ENCODE measurements at places on chromosomes 12 and 14.

DNA sequence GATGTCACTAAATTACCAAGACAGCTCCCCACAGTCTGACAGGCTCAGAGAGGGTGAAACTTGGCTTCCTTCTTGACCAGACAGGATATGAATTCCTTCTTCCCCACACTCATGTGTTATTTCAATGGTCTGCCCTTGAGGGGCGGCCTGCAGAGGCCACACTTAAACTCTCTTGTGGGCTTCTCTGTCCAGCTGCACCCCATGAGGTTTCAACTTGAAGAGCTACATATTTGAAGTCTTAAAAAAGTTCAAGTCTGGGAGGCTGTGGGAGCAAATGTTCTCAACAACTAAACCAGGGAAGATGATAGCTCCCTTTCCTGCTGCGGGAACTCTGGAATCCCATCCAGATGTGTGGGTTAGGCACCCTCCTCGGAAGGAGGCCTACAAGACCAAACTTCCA is 98.3 kb downstream of the TTC7B start:
- peak; percentile 47 for DNase-seq
- peaks cover 6% of the 10 kb centered on the region for H3K4me1 ChIP-seq
- no peaks in the 10 kb centered on the region for H3K27me3 ChIP-seq
- H3K4me3 ChIP-seq: no peak overlapping the region
- no peaks in the 10 kb centered on the region for H3K36me3 ChIP-seq
- no peak overlapping the region for H3K27ac ChIP-seq

DNA sequence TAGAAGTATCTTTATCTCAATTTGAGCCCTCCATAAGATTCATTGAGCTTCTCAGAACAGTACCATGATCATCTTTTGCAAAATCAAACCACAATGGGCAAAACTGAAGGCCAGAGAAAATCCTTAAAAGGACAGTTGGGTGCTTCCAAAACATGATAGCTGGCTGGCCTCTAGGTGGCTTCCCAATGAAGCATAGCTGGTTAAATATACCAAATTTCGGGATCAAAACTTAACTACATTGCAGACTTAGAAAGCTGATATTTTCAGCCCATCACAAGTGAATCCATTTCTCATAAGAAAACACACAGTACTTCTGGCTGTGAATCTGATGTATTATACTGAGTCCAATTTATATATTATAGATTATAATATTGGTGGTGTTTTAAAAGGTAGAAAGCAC is 15.3 kb upstream of the PIK3C2G start:
- no peak overlapping the region for H3K27ac ChIP-seq
- no peak overlapping the region for H3K4me3 ChIP-seq
- H3K27me3 ChIP-seq: no peaks in the 10 kb centered on the region
- no peak for DNase-seq
- no peaks in the 10 kb centered on the region for H3K36me3 ChIP-seq
- no peaks in the 10 kb centered on the region for H3K4me1 ChIP-seq

GRCh38 chr12:41242603-41243002 is 54.5 kb downstream of the PDZRN4 start:
- no peaks in the 10 kb centered on the region for H3K27me3 ChIP-seq
- DNase-seq: no peak
- no peaks in the 10 kb centered on the region for H3K36me3 ChIP-seq

DNA sequence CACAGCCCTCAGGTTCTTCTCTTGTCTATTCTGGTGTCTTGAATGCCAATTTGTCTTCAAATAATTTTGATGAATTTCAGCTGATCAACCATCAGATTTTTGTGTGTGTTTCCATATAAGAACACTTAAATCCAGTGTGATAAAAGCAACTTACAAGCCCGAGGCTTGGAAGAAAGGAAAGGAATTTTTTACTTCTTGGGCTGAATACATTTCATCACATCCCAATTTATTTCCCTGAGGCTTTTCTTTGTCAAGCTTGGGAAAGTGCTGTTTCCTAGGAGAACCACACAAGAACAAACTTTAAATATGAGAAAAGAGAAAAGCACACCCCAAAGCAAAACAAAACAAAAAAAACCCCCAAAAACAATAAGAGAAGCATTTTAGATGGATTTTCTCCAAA is 26.6 kb downstream of the GPRC5D start:
- H3K4me1 ChIP-seq: peaks cover 4% of the 10 kb centered on the region
- DNase-seq: no peak
- H3K4me3 ChIP-seq: no peak overlapping the region
- H3K27ac ChIP-seq: no peak overlapping the region

- H3K27ac ChIP-seq: no peak overlapping the region
- H3K4me1 ChIP-seq: peaks cover 37% of the 10 kb centered on the region
- peaks cover 74% of the 10 kb centered on the region for H3K27me3 ChIP-seq
Observed at GRCh38 chr12:113475451-113476175, 3.9 kb upstream of the LHX5 start.

GRCh38 chr14:92783813-92784431 is 10.2 kb upstream of the GOLGA5 start:
- H3K4me1 ChIP-seq: no peaks in the 10 kb centered on the region
- H3K27me3 ChIP-seq: no peaks in the 10 kb centered on the region
- no peak for DNase-seq
- no peak overlapping the region for H3K27ac ChIP-seq
- no peak overlapping the region for H3K4me3 ChIP-seq
- no peaks in the 10 kb centered on the region for H3K36me3 ChIP-seq

- no peaks in the 10 kb centered on the region for H3K27me3 ChIP-seq
- peaks cover 6% of the 10 kb centered on the region for H3K4me1 ChIP-seq
- peak; percentile 62 for DNase-seq
- no peak overlapping the region for H3K27ac ChIP-seq
- H3K36me3 ChIP-seq: no peaks in the 10 kb centered on the region
Observed at GRCh38 chr12:127143020-127143419, 1124.0 kb upstream of the TMEM132C start.

GRCh38 chr14:74595006-74595735 is 16.9 kb downstream of the LTBP2 start:
- H3K27ac ChIP-seq: no peak overlapping the region
- DNase-seq: no peak
- H3K27me3 ChIP-seq: no peaks in the 10 kb centered on the region
- no peaks in the 10 kb centered on the region for H3K36me3 ChIP-seq
- no peak overlapping the region for H3K4me3 ChIP-seq

DNA sequence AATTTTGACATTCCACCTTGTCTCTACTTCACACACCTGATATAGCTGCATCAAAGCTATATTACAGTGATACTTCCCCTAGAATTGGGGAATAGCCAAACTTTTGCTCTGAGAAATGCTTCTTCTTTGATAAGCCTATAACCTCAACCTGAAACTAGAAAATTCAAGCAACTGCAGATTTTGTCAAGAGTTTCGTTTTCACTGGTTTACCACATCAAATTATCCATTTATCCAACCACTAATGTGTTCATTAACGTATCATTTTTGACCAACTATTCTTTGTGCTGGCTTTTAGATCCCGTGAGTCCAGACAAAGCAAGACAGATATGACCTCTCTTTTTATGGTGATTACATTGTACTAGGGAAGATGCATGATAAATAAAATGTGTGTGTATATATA is 13.5 kb upstream of the TAS2R46 start:
- no peak overlapping the region for H3K27ac ChIP-seq
- H3K4me1 ChIP-seq: peaks cover 5% of the 10 kb centered on the region
- H3K4me3 ChIP-seq: no peak overlapping the region
- no peaks in the 10 kb centered on the region for H3K36me3 ChIP-seq

- H3K36me3 ChIP-seq: no peaks in the 10 kb centered on the region
- peaks cover 18% of the 10 kb centered on the region for H3K4me1 ChIP-seq
- no peak overlapping the region for H3K27ac ChIP-seq
- DNase-seq: no peak
- H3K4me3 ChIP-seq: no peak overlapping the region
Observed at GRCh38 chr14:69001375-69001774, 22.3 kb upstream of the ACTN1 start.

- no peak for DNase-seq
- H3K4me3 ChIP-seq: no peak overlapping the region
- no peak overlapping the region for H3K27ac ChIP-seq
- no peaks in the 10 kb centered on the region for H3K4me1 ChIP-seq
Observed at GRCh38 chr14:99136047-99136400, 136.0 kb downstream of the BCL11B start.

DNA sequence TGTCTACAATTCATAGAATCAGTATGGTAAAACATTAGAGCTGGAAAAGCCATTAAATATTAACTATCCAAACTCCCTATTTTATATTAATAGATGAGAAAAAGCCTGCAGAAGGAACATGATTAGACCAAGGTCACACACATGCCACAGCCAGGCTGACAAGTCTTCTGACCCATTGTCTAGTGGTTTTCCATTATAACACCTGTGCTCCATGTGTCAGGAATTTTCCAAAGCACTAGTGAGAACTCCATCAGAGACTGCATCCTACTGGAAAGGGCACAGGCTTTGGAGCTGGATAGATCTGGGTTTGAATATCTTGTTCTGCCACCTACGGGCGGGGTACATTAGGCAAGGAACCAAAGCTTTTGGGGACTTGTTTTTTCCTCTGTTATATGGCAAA is 325.5 kb downstream of the RAD51B start:
- no peaks in the 10 kb centered on the region for H3K27me3 ChIP-seq
- H3K4me1 ChIP-seq: no peaks in the 10 kb centered on the region
- H3K36me3 ChIP-seq: no peaks in the 10 kb centered on the region
- no peak for DNase-seq
- H3K27ac ChIP-seq: no peak overlapping the region

GRCh38 chr12:45050751-45051571 is at the start of gene DBX2:
DBX2 (minus strand) TSS chr12:45051099; CDS start chr12:45050927, 172 bp downstream.
- no peaks in the 10 kb centered on the region for H3K36me3 ChIP-seq
- peak; percentile 54 for DNase-seq
- H3K4me1 ChIP-seq: no peaks in the 10 kb centered on the region
- peaks cover 19% of the 10 kb centered on the region for H3K27me3 ChIP-seq
- H3K4me3 ChIP-seq: peak within 1 kb of the TSS; percentile 63

DNA sequence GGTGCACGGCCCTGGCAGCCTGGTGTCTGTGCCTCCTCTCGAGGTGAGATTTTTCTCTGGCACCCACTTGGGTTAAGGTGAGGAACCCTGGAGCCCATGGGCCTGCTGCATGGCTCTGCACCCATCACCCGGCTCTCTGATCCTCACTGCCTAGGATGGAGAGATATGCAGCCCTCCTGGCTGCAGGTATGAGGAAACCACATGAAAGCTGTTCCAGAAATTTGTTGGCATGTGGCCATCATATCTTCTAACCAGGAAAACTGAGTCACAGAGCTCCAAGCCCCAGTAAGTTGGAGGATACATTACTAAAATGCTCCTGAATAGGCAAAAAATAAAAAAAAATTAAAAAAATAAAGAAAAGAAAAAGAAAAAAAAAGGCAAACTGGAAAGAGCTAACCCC is 39.3 kb upstream of the DDX11 start:
- no peaks in the 10 kb centered on the region for H3K27me3 ChIP-seq
- DNase-seq: no peak
- H3K27ac ChIP-seq: no peak overlapping the region

- no peaks in the 10 kb centered on the region for H3K36me3 ChIP-seq
- no peaks in the 10 kb centered on the region for H3K27me3 ChIP-seq
- no peak for DNase-seq
- no peak overlapping the region for H3K27ac ChIP-seq
- no peaks in the 10 kb centered on the region for H3K4me1 ChIP-seq
- no peak overlapping the region for H3K4me3 ChIP-seq
Observed at GRCh38 chr14:49559979-49560768, 26.0 kb downstream of the RPS29 start.

- no peak for DNase-seq
- H3K4me3 ChIP-seq: no peak overlapping the region
- no peak overlapping the region for H3K27ac ChIP-seq
- H3K36me3 ChIP-seq: peaks cover 25% of the 10 kb centered on the region
Observed at GRCh38 chr12:2805143-2805520, 7.3 kb upstream of the ITFG2 start.

DNA sequence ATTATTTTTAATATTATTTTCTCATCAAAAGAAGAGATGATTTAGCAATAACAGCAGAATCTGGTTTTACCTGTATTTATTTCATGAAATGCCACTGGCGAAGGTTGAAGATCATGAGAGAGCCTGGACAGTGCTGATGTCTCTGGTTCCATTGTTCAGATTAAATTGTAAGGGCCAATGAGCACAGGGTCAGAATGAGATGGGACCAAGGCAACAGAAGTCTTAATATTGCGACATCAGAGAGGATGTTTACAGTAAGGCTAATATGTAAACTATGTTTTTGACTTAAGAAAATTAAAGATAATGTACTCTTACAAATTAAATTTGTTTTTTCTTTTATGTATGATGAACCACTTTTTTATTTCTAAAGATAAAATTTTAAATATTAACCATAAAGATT is 35.2 kb upstream of the KLRD1 start:
- H3K27me3 ChIP-seq: no peaks in the 10 kb centered on the region
- no peak overlapping the region for H3K4me3 ChIP-seq
- no peak overlapping the region for H3K27ac ChIP-seq
- H3K36me3 ChIP-seq: no peaks in the 10 kb centered on the region

DNA sequence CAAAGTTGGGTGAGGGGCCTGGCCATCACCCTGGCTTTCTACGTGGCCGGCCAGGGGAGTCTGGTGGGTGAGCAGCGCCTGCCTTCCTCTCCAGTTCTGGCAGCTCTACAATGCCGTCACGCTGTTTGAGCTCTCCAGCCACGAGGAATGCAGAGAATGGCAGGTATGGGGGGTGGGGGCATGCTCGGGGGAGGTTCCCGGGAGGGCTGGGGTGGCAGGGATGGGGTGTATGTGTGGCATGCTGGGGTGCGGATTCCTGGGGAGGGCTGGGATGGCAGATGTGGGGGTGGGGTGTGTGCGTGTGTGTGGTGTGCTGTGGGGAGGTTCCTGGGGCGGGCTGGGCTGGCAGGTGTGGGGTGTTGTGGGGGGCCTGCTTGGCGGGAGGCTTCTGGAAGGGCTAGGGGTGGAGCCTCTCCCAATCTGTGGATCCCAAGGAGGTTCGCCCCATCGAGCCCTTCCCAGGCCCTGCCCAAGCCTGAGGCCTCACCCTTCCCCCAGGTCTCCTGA is 18.5 kb downstream of the RHOF start:
- H3K27ac ChIP-seq: peak overlapping the region; percentile 45
- H3K27me3 ChIP-seq: no peaks in the 10 kb centered on the region

GRCh38 chr14:57302883-57303282 is 34.1 kb downstream of the AP5M1 start:
- H3K4me1 ChIP-seq: no peaks in the 10 kb centered on the region
- H3K27ac ChIP-seq: no peak overlapping the region
- DNase-seq: no peak

- DNase-seq: no peak
- peaks cover 30% of the 10 kb centered on the region for H3K27me3 ChIP-seq
- no peaks in the 10 kb centered on the region for H3K4me1 ChIP-seq
- H3K36me3 ChIP-seq: no peaks in the 10 kb centered on the region
- H3K4me3 ChIP-seq: no peak overlapping the region
Observed at GRCh38 chr12:90987101-90987500, 17.7 kb downstream of the EPYC start.

DNA sequence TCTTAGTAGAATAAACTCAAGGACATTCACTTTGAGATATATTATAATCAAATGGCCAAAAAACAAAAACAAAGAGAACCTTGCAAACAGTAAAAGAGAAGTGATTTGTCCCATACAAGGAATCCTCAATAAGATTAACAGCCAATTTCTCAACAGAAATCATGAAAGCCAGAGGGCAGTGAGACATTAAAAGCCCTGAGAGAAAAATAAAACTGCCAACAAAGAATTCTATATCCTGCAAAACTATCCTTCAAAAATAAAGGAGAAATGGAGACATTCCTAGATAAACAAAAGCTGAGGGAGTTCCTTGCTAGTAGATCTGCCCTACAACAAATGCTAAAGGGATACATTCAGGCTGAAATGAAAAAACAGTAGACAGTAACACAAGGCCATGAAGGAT is 78.1 kb downstream of the CMKLR1 start:
- H3K27me3 ChIP-seq: no peaks in the 10 kb centered on the region
- H3K4me1 ChIP-seq: peaks cover 3% of the 10 kb centered on the region
- no peaks in the 10 kb centered on the region for H3K36me3 ChIP-seq
- H3K4me3 ChIP-seq: no peak overlapping the region
- no peak overlapping the region for H3K27ac ChIP-seq
